Pulmonary artery endothelial cell (primary cell): ENCODE measurements at places on chromosomes 1 and 21. TPM values are rescaled to one million over a fixed set of nuclear protein-coding genes. Genes with fewer than 3 reads are reported as not detected.

The CD53 gene
- total RNA-seq, result not detected in 2 replicates

DNA sequence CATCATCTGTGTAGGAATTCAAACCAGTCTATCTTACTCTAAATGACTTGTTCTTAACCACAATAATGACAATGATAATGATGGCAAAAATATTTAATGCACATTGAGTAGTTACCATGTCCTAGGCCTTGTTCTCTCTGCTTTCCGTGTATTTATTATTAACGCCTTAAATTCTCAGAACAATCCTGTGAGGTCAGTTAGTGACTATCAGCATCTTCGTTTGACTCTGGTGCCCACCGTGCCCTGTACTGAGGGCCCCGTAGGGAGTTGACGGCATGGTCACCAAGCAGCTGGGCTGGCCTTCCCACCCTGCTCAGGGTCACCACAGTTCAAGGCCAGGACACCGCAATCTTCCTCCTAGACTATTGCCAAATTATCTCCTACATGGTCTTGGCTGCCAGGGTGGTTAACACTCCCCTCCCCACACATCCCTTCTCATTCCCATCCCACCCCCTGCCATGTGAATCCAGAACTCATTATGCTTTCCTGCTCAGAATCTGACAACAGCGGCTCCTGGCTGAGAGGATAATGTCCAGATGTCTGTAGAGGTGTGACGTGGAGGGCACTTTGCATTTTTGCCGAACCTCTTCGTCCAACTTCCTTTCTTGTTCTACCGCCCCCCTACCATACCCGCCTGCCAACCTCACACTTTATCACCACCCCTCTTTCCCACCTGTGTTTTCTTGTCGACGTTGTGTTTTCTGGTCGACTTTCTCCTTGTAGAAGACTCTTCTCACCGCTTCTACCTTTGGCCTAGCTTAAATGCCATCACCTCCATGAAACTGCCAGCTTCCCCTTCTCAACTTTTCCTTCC lies 33.4 kb downstream of the IGFN1 start:
- no peak for DNase-seq

DNA sequence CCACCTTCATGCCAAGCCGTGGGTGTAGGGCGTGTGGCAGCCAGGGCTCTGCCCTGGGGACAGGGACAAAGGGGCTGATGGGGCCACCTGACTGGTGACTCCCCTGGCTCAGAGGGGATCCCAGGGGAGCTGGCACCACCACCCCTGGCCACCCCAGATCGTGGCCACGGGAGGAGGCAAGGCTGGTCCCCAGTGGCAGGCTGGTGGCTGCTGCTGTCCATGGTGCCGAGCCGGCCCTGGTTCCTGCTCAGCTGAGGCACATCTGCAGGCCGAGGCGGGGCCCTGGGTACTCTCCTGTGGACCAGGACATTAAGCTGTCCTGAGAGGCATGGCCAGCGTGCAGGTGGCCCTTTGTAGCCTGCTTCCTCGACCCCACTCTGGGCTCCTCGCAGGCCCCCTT lies 6.5 kb downstream of the PLCH2 start:
- no peak for DNase-seq

DNA sequence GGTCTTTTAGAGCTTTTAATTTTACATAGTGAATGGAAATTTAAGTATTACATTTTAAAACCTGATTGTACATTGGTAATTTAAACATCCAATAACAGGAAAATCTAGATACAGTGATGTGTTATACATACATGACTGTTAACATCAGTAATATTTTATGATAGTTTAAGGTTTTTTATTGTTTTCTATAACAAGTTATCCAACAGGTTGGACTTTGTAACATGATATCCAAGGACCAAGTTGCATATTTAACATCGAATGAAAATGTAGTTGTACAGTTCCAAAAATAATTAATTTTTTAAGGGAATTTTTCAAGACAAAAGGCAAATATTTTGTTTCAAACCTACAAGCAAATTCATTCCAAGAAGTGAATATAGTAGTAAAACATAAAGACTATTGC lies 14.3 kb downstream of the GLRX2 start:
- DNase-seq, result no peak

The KRTCAP2 gene
- 117 and 121 TPM in 2 replicates for total RNA-seq
